Endothelial cell (in vitro differentiated cells): ENCODE measurements at places on chromosomes 3 and 15. TPM values are rescaled to one million over a fixed set of nuclear protein-coding genes. Genes with fewer than 3 reads are reported as not detected.

- DNase-seq: no peak
- no peaks in the 10 kb centered on the region for H3K36me3 ChIP-seq
- no peak overlapping the region for H3K27ac ChIP-seq
- no peaks in the 10 kb centered on the region for H3K27me3 ChIP-seq
- H3K4me3 ChIP-seq: no peak overlapping the region
Observed at GRCh38 chr15:68885070-68885469, 45.3 kb upstream of the SPESP1 start.

DNA sequence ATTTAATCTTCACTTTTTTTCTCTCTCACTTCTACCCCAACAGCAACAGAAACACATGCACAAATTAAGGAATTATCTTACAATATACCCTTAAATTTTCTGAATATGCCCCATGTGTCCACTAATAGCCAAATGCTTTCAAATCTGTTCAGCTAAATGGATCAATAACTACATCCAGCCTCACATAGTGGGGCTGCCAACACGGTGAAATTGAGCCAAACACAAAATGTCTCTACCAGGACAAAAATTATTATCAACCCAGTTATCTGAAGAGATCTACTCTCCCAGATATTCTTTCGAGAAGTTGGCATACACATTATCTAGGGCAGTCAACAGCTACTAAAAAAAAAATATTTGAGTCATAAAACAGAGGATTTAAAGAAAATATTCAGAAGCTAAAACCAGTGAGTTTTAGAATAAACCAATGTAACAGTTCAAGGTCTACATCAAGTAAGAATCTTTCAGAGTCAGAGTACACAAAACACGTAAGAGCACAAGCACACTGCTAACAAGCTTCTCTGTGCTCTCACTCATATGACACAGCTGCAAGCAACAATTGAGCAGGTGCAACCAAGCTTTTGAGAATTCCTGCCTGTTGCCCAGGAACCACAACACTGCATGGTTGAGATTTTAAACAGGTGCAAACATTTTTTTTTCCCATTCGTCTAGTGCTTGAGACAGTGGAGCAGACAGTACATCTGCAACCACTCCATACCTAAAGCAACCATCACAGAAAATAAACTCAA is 247.7 kb downstream of the ZBTB20 start:
- H3K36me3 ChIP-seq: no peaks in the 10 kb centered on the region
- no peaks in the 10 kb centered on the region for H3K27me3 ChIP-seq

DNA sequence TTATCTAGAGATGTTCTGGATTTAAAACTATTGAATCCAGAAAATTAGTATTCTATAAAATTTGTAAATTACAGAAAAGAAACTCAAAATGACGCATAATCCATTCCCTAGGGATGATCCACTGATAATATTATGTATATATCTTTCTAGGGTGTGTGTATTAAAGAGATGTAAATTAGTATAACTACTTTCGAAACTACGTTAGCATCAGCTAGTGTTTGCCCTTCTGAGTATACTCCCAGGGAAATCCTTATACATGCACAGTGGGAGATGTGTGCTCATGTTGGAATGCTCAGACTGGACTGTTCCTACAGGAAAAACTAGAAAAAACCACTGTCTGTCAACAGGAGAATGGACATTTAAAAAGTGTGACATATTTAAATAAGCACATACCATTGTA is 36.4 kb downstream of the ACAA1 start:
- no peak overlapping the region for H3K4me3 ChIP-seq
- no peak overlapping the region for H3K27ac ChIP-seq
- DNase-seq: no peak
- peaks cover 2% of the 10 kb centered on the region for H3K27me3 ChIP-seq

AEN gene
- total RNA-seq: 31.5 TPM

DNAJC13 gene
- total RNA-seq: 50.4 TPM

AGTR1 gene
- total RNA-seq: not detected

FSTL1 gene
- 1,211 TPM for total RNA-seq
